ENCODE measurements at places on chromosomes 1 and 21.

DNA sequence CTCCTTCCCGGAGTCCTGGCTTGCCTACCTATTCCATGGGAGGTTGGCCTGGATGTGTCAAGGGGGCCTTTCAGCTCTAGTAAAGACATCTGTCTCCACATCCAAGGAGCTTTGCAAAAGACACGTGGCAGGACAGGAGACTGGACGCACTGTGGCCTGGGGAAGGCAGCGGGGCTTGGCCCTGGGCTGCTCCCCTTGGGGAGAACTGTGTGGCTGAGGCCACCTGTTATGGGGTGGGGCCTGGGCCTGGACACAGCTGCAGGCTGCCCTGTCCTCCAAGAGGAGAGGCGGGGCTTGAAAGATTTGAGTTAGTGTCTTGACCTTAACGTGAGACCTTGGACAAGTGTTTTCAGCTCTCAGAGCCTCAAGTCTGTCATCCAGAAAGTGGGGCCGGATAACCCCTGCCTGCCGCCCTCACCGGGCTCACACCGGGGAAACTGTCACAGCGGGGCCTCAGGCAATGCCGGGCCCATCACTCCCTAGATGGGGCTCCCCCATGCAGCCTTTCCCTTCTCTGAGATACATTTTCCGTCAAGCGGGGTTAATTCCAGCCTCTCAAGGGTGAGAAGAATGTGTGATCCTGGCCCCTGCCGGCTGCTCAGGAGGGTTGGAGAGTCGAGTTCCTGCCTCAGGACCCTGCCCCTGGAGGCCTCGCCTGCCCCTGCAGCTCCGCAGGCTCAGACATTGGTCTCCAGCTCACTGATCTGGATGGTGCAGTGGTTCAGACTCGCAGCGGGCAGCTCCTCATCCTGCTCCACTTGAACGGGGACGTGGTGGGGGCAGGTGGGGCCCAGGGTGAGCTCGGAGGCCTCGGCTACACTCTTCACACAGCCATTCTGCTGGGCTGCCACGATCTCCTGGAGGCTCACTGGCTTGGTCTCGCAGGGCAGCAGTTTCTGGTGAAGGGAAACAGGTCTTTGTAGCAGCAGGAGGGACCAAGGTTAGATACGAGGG lies 25.6 kb downstream of the PODN start:
- no peak for DNase-seq

DNA sequence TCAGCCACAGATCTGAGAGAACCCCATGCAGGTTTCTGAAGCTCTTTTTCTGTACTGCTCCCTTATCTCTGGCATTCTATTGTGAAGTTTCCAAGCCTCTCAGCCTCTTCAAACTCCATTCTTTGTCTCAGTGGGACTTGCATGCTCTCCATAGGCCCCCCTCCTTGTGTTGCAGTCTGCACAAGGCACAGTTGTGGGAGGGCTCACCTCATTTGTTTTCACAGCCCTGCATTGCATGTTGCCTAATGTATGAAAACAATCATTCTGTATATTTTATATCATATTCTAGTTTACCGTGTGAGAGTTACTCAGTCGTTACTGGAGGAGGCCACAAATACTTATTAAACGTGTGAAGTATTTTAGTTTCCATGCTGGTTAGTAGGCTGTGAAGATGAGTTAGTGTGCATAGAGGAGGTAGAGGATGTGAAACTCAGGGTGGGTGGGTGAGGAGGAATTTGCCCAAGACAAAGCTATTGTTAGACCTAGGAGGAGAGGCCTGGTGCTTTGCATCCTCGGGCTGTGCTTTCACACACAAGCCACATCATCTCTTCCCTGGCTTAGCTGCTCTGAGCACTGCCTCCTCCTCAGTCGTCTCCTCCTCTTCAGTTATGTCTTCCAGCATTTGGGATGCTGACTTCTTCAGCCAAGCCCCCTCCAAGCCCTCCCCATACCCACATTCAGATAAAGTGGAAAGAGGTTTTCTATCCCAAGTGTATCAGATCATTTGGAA lies 7.8 kb upstream of the CHI3L2 start:
- no peak for DNase-seq

- no peak for DNase-seq
Measured at GRCh38 chr1:156114919-156115513, 505 bp downstream of the LMNA start.

DNA sequence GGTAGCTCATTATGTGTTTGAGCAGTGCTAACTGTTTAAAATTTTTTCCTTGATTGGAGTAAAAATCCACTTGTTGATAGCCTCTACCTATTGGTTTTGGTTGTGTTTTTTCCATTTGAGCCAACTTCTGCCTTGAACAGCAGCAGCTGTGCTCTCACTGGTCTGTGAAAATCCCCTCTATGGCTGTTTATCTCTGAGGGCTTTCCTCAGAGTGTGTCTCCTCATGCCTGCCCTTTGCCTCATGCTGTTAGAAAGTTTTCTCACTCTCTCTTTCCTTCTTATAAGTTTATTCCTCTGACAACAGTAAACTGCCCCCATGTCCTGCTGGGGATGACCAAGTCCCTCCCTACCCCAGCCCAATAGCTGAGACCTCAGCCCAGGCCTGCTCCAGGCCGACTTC lies 14.1 kb downstream of the REG4 start:
- no peak for DNase-seq

DNA sequence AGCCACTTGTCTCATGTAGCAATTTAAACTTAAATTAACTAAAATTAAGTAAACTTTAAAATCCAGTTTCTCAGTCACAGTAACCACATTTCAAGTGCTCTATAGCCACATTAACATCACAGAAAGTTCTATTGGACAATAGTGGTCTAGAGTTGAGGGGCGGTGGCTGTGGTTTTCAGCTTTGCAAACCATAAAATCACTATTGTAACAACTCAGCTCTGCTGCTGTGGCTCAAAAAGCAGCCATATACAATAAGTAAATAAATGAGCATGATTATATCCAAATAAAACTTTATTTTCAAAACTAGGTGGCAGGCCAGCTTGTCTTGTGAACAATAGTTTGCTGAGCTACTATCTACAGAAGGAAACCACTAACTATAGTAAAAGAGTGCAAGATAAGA lies 43.4 kb upstream of the C1orf53 start:
- no peak for DNase-seq

DNA sequence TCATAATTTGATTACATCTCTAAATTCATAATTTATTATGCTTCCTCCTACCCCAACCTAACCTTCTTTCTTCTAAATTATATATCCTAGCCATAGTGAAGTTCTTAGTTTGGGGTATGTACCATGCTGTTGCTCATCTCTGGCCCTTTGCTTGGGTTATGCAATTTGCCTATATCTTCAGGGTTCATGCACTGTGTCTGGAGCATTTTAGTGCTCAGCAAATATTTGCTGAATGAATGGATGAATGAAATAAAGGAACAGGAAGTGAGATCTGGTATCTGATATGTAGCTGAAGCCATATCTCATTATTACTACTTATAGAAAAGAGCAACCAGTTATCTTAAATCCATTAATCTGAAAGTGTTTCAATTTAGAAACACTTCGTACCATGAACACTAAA lies 137.6 kb downstream of the GPATCH2 start:
- no peak for DNase-seq
